Dorsolateral prefrontal cortex (tissue), 122 donors: ENCODE measurements at places on chromosomes 4 and X.

DNA sequence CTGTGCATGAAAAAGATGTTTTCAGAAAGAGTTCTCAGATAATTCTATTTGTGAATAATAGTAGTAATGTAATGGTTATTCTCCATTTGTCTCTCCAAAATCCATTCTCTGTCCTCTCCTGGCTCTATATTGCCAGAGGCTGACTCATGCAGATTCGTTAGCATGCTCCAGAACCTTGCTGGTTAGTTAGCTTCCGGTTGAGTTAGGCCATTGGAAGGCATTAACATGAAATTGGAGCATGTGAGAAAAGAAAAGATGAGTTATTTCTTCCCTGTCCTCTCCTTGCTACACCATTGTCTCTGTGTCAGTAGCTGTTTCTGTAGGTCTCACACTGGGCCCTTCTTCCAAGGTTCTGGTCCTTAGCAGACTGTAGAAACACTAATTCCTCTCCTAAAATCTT, 23.5 kb upstream of the PRDM8 start:
- DNase-seq = no peak

- no peak for DNase-seq
These were observed 87.3 kb downstream of the STPG2 start for GRCh38 chr4:98055800-98056501.

- DNase-seq = no peak
These were observed 102.5 kb upstream of the ANXA10 start for GRCh38 chr4:167989815-167990214.

GRCh38 chr4:127586922-127587571, 45.7 kb upstream of the INTU start:
- no peak for DNase-seq

DNA sequence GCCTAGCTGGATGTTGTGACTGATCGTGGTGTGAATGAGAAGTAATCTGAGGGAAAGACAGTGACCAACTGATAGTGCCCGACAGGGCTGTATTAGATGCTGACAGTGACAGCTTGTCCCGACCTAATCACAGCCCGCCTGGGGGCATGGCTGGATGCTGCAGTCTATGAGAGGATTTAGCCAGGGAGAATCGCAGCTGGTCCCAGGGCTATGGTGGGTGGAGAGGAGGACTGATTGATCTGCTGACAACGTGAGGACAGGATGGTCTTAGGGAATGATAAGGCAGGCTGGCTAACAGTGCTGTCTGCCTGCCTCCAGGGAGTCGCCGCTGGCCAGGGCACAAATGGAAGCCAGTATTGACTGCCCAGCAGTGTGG, 621 bp upstream of the SUV39H1 start:
- DNase-seq = no peak

DNA sequence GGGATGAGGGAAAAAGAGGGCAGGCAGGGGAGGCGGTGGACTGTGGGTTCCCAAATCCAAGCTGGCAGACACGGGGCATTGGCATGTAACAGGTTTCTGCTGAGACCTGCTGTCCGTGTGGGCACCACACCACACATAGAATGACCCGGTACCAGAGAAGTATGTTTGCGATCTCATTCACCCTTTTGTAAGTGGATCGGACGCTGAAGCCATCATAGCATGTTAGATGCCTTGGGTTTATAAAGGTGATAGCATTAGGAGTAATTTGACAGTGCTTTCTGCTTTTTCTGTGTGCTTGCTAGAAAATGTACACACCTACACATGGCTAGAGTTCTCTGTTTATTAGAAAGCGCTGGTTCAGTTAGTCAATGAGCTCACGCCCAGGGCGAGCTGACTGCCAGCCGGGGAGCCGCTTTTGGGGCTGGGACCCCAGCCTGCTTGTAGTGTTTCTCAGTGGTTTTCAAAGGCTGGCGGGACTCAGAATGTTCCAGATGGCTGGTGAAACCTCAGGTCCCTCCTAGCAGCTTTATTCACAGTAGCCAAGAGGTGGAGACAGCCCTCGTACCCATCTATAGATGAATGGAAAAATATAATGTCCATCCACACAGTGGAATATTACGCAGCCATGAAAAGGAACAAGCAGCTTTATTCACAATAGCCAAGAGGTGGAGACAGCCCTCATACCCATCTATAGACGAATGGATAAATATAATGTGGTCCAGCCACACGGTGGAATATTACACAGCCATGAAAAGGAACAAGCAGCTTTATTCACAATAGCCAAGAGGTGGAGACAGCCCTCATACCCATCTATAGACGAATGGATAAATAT, 579 bp downstream of the IL3RA start:
- no peak for DNase-seq

- DNase-seq = no peak
These were observed 1639.0 kb upstream of the IGFBP7 start for GRCh38 chr4:58749206-58749605.

DNA sequence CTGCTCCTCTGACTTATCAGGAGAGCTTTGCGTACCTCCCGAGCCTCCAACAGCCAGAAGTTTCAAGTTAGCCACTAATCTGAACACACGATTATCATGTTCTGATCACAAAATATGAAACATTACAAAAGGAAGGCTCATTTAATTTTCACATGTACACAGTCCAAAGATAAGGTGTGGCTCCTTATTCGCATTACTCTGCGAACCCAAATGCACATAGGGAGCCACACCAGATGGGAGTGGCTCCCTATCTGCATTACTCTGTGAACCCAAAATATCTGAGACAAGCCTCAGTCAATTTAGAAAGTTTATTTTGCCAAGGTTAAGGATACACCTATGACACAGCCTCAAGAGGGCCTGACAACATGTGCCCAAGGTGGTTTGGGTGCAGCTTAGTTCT, 28.4 kb downstream of the TLR8 start:
- no peak for DNase-seq

GRCh38 chr4:173696011-173696410, 166.0 kb upstream of the HAND2 start:
- no peak for DNase-seq

DNA sequence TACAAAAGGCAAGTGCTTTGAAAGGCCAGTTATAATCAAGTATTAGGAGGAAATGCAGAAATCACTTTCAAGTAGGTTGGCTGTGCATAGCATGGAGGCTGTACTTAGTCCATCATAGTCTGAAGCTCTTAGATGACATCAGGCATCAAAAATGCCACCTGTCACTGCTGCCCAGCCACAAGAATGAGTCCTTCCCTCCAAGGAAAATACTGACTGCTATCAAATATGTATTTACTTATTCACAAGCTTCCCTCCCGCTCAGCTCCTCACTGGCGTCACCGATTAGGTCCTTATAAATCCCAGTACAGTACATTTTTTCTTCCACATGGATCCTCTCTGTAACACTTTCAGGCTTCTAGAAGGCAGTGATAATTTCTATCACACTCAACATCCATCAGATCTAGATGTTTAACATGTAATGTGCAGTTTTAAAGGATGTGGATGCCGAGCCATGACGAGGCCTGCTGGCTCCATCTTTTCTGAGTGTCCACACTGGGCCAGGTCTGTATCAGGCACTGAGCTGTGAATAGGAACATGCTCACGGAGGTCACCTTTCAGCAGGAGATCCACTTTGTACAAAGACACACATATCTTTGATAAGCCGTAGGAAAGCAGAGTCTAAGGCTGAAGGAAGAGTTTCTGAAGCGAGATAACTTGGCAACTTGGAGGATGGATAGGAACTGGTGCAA, 121.9 kb downstream of the PALLD start:
- no peak for DNase-seq

GRCh38 chr4:153159728-153160221, 44.5 kb upstream of the TRIM2 start:
- no peak for DNase-seq
